HCEC 1CT (cell line): ENCODE measurements at places on chromosomes 5 and 9.

GRCh38 chr9:129932303-129933151, 97.3 kb downstream of the USP20 start:
- no peak for DNase-seq

DNA sequence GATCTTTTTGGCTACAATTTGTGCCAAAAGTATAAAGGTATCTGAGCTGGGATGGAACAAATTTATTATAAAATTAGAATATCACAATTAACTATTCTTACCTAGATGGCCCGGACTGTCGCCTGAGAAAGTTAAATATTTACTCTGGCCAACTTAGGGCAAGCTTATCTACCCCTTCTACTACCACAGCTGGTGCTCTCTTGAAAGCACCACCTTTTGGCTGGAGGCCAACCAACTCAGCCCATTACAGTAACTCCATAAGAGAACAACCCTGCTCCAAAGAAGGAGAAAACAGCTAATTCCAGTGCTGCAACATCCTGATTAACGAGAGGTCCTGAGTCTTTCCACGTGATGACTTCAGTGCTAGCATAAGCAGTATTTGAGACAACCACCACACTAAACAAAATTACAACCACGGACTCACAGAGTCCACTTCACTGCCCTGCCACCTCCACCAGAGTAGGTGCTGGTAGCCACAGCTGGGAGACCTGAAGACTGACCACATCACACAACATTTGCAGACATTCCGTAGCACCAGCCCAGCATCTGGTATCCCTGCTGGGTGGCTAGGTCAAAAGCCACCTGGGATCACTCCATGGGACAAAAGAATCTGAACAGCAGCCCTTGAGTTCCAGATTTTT, 43.2 kb downstream of the RGMB start:
- DNase-seq: no peak

DNA sequence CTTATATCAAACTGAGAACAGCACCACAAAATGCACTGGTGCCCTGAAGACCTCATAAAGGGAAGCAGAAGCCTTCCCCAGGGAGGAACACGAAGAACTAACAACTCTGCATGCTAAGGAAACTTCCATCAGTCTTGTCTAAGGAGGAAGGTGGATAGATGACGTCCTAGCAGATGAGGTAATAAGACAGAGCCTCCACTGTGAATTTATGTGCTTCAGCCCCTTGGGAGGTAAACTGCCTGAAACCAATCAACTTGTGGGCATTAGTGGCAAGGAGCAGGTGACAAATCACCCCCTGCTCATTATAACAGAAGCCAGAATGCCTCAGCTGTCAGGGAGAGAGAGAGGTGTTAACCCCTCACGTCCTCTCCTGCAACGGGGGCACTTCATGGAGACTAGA, 48.9 kb upstream of the SPIN1 start:
- no peak for DNase-seq

GRCh38 chr5:89573345-89573744, 690.4 kb upstream of the MEF2C start:
- DNase-seq: no peak

DNA sequence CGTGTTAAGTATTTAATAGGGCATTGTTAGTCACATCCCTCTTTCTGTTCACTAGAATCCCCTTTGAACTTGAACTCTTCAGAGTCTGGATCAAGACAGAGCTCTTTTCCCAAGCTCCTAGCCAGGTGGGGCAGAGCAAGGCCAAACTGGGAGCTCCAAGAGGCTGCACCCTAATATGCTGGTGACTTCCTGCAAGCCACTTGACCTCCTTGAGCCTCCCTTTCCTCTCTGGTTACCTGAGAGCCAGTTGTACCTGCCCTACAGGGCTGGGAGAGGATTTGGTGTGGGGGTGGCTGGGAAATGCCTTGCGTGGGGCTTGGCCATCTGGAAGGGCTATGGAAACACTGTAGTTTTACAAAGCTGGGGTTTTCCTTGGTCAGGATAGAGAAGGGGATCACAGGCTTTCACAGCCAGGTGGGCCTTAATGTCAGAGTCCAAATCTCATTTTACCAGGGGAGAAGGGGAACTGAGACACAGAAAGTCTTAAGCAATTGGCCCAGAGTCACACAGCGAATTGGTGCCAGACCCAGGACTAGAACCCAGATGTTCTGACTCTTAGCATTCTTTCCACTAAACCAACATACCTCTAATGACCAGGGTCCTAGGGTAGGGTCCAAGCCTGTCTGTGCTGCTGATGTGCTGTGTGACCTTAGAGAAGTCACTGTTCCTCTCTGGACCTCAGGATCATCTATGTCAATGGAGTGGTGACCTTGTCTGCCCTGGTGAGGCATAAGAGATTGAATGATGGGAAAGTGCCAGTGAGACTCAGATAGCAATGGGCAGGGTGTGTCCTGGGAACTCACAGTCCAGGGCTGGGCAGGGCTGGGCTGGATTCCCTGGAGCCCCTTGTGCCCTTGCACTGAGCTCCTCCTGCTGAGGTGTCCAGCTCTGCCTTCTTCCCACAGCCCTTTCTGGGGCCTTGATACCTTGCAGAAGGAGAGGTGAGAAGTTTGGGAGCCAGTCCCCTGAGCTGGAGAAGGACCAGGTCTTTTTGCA, 35.8 kb downstream of the GSN start:
- DNase-seq: no peak

DNA sequence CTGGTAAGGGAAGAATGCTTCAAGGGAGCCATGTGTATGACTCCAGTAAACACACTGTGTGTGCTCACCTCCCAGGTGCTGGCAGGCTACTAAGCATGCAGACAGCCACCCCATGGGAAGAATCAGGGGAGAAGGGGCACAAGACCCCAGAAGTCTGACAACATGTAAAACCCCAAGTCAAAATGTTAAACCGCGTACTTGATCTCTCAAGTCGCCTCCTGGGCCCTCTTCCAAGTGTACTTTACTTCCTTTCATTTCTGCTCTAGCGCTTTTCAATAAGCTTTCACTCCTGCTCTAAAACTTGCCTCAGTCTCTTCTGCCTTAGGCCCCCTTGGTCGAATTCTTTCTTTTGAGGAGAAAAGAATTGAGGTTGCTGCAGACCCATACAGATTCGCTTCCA, 31.3 kb downstream of the DAPK1 start:
- DNase-seq: no peak

GRCh38 chr5:675871-676698, 17.1 kb downstream of the TPPP start:
- DNase-seq: no peak

DNA sequence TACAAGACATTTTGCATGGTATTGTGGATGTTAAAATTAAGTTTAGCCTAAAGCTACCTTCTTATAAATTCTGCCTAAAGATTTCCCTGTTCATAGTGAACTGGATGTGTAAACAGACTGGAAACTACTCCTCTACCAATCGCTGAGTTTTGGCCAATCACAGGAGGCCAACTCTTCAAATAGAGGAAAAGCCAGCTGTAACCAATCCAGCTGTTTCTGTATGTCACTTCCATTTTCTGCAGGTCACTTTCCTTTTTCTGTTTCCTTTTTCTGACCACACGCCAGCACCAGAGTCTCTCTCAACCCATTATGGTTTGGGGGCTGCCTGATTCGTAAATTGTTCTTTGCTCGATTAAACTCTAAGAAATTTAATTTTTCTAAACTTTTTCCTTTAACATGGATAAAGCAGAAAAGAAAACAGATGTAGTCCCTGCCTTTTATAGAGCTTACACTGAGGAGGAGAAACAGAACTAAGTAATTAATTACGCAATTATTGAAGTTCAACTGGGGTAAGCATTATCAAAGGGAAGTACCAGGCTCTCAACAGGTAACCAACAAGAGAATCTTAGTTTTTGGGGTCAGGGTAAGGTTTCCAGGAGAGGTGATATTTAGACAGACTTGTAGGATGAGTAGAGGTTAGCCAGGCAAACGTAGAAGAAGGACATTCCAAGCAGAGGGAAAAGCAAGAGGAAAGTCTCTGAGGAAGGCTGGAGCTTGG, 27.7 kb downstream of the RANBP3L start:
- no peak for DNase-seq

DNA sequence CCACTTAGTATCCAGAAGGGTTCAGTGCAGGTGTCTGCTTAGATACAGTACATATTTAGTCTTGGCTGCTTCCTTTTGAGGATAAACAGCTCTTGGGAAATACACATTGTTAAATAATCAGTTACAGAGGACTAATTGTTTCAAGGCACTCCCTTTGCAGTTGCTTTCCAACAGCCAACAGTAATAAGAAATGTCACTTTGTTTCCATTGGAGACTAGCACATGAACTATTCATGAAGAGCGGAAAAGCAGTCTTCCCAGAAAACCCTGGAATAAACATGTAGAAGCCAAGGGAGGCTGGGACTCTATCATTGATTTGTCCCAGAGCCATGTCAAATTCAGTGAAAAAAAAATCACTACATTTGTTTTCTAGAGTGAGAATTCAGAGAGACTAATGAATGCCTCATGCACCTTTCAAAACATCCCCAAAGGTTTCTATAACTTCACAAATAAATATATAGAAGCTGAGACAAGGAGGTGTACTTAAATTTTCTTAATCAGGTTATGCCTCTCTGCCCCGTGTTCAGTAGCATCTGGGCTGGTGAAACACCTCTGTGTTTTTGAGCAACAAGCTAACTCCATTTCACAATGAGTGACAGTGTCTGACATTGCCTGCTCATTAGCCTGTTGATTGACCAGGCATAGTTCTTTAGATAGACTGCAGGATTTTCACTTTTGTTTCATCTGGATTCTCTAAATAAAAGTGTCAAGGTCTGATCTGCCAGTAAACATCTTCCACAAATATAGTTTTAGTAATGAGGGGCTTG, 271.5 kb downstream of the ARRDC3 start:
- DNase-seq: no peak

DNA sequence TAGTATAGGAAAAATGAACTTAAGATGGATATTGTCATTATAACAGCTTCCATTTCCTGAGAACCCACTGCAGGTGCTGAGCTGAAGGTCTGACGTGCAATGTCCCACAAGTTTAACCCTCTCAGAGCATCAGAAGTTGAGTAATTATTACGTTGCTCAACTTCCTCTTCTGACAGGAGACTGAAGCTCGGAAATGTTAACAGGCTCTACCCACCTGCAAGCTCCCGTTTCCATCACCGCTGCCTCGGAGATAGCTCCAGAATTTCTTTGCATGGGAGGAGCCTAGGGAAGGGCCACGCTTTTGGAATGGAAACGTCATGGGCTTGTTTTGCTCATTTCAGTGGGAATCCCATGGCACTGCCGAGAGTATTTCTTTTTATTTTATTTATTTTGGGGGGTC, 1.0 kb upstream of the NTMT1 start:
- DNase-seq: no peak

DNA sequence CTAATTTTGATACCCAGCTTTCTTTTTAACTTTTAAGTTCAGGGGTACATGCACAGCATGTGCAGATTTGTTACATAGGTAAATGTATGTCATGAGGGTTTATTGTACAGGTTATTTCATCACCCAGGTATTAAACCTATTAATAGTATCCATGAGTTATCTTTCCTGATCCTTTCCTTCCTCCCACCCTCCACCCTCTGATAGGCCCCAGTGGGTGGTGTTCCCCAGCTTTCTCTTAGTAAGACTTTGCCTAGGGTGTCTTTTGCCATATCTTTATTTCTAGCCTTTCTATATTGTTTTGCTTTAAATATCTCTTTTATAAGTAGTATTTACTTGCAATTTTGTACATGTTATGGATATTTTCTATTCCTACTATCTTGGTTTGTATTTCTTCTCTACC, 243.7 kb downstream of the SGCD start:
- DNase-seq: no peak

- peak; percentile 47 for DNase-seq
Measured at GRCh38 chr5:32076699-32077695, 97.1 kb downstream of the GOLPH3 start.

GRCh38 chr5:24854350-24854749, 209.6 kb upstream of the CDH10 start:
- no peak for DNase-seq

DNA sequence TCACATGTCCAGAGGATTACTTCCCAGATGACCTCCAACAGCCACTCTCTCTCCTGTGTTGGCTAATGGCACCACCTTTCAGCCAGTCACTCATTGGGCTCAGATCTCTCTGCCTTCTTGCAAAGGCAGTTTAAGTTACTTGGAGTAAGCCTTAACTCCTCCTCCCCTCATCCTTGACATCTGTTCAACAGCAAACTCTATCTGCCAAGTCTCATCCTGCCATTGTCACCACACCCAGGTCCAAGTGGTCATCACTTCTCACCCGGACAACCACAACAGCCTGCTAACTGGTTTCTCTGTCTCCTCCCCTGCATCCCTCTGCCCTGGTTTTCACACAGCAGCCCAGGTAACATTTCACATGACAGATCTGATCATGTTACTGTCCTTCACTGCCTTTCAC, 58.5 kb downstream of the DCP2 start:
- DNase-seq: no peak

DNA sequence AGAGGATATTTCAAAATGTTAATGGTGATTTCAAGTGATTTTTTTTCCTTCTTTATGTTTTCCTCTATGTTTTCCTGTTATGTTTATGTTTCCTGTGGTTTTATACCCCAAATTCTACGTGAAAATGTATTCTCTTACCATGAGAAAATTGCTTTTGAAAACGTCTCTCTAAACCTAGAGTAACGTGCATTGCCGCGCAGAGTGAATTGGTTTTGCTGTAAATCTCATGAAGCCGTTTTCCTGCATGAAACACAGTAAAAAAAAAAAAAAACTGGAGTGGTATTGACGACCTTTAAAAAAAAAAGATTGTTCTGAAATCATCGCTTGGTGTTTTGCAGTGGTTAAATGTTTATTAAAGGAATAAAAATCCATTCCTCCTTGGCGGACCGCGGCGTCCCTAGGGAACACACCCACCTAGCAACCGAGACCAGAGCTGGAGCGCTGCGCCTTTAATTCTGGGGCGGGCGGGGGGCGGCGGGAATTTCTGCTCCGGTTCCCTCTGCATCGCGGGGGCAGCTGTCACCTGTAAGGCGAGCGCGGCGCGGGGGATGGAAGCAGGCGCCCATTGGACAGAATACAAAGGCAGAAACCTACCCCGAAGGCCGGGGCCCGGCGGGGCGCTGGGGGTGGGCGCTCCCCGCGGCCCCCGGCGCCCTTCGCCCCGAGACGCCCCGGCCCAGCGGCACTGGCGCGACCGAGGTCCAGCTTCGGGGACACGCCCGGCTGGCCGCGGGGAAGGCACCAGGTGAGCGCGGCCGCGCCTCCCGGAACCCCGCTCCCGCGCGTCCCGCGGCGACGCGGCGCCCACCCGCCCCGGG, at the start of gene SOWAHA:
TSS of gene SOWAHA (plus strand) at position 522 of the 818 bp plus-strand sequence. CDS start 320 bp downstream, outside the sequence.
- no peak for DNase-seq

DNA sequence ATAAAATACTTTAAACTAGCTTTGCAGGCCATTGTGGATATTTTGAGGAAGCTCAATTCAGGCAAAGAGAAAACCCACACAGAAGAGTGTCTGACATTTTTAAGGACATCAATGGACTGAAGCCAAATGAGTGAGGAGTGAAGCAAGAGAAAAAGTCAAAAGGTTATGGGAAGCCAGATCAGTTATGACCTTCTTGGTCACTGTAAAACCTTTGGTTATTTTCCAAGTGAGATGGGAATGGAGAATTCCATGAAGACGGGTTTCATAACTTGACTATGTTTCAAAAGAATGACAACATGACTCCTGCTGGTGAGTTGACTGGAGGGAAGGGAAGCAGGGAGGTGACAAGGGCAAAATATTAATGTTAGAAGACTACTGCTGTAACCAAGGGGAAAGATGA, 585.2 kb downstream of the EFNA5 start:
- no peak for DNase-seq
